Erythroblast (primary cell): ENCODE measurements at places on chromosomes 12 and 14.

- no peak for DNase-seq
Measured at GRCh38 chr12:122813310-122813713, 21.9 kb upstream of the HIP1R start.

- DNase-seq = no peak
Measured at GRCh38 chr12:116919706-116920485, 9.1 kb downstream of the FBXW8 start.

DNA sequence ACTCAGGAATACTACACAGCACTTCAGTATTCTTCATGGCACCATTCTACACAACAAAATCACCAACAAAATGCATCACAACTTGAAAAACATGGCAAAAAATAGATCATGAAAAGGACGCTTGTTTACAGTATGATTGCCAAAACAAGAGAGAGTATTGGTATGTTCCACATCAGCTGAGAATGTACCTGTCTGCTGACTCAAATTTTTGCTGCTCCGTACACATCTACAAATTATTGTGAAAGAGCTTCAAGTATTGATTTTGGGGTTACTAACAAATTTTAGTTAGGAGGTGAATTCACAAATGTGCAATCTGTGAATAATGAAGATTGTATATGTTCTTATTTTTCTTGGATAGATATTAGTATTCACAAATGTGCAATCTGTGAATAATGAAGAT lies 105.4 kb downstream of the GPHN start:
- no peak for DNase-seq

- no peak for DNase-seq
Measured at GRCh38 chr12:55706568-55707218, 1.0 kb downstream of the ITGA7 start.

DNA sequence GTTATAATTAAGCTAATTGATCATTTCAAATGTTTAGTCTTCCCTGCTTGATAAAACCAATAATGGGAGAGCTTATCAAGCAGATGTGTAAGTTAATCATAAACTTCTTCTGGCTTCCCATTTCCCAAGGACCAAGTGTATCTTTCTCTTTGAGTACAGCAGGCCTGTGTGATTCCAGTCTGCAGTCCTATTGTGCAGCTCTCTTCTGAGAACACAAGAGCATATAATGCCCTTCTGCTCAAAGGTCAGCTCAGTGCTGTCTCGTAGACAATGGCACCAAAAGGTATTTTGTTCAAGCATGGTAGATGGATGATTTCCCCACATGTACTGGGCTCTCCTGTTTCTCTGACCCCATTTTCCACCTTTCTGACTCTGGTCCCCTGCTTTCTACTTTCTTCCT lies 101.8 kb upstream of the DYRK2 start:
- DNase-seq = no peak

GRCh38 chr12:5792343-5792742 lies 152.7 kb downstream of the ANO2 start:
- DNase-seq = no peak

- DNase-seq = no peak
Measured at GRCh38 chr12:77493302-77494168, 337.2 kb upstream of the NAV3 start.

DNA sequence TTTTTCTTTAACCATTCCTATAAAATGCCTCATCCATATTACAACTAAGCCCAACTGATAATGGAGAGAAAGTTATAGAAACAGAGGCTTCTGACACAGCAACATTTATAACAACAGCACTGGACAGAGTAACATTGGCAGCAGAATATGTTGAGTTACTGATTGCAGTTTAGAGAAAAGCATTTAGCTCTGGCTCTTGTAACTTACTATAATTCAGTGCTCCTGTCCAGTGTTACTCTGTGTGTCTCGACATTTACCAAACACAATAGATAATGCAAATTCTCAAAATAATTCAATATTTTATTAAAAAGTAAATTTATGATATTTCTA lies 356.1 kb downstream of the CEP128 start:
- DNase-seq = no peak

GRCh38 chr12:11832093-11832492 lies 182.6 kb downstream of the ETV6 start:
- no peak for DNase-seq

- no peak for DNase-seq
Measured at GRCh38 chr14:90678846-90679362, 137.3 kb downstream of the TTC7B start.

DNA sequence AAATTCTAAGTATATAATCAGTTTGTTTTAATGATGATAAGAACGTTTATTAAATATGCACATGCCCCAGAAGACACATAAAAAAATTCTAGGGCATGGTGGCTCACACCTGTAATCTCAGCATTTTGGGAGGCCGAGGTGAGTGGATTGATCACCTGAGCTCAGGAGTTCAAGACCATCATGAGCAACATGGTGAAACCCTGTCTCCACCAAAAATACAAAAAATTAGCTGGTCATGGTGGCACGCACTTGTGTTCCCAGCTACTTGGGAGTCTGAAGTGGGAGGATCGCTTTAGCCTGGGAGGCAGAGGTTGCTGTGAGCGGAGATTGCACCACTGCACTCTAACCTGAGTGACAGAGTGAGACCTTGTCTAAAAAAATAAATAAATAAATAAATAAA lies 4.0 kb downstream of the CD69 start:
- no peak for DNase-seq

- no peak for DNase-seq
Measured at GRCh38 chr14:24504425-24504950, 3.6 kb downstream of the CMA1 start.

DNA sequence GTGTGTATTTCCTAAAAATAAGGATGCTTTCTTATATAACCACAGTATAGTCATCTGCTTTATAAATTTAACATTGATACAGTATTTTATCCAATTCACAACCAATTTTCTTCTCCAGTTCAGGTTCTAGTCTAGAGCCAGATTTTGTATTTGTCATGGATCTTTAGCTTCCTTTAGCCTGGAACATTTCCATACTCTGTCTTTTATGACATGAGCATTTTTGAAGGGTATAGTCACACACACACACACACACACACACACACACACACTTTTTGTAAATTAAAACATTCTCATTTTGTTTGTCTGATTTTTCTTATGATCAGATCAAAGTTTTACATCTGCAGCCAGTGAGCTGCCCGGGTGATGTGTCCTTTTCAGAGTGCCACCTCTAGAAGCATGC lies 25.4 kb downstream of the CGRRF1 start:
- DNase-seq = no peak

DNA sequence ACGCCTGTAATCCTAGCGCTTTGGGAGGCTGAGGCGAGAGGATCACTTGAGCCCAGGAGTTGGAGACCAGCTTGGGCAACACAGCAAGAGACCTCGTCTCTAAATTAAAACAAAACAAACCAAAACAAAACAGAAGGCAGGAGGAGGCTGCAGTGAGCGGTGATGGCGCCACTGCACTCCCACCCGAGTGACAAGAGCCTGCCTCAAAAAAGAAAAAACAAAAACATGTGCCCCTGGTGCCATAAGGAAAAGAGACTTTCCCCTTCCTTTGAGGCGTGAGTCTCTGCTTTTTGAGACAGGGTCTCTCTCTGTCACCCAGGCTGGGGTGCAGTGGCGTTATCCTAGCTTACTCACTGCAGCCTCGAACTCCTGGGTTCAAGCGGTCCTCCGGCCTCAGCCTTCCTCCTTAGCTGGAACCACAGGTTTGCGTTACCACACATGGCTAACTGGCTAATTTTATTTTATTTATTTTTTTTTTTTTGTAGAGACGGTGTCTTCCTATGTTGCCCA lies 9.0 kb upstream of the EAPP start:
- DNase-seq = no peak

- no peak for DNase-seq
Measured at GRCh38 chr14:101196795-101197590, 293.5 kb upstream of the RTL1 start.

DNA sequence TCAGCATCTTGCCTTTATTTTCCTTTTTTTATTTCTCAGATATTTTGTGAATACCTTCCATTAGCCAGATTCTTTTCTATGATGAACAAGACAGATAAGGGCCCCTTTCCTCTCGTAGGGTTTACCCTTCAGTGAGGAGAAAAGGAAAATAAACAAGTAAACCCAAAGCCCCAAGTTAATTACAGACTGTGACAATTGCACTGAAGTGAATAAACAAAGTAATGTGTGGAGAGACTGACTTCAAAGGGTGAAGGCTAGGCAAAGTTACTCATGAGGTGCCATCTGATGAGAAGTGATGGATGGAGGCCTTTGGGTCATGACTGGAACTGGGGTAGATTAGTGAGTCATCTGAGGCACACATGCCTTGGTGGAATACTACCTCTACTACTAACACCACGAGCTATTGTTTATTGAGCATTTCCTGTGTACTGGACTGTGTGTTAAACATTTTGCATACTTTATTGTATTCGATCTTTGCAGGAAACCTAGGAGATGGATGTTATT lies 143.4 kb upstream of the PRICKLE1 start:
- DNase-seq = no peak

DNA sequence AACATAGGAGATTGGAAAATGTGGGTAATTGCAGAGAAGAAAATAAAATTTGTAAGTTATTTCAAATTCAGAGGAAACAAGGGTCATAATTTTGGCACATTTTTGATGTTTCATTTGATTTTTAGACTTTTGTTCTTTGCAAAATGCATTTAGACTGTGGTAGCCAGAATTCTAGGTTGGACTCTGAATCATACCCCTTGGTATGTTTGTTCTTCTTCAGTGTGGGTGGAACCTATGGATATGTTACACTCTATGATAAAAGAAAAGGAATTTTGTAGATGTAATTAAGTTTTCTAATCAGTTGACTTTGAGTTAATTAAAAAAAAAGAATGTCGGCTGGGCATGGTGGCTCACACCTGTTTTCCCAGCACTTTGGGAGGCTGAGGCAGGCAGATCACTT lies 827.0 kb downstream of the AACS start:
- DNase-seq = no peak
